ENCODE measurements at places on chromosomes 4 and X.

DNA sequence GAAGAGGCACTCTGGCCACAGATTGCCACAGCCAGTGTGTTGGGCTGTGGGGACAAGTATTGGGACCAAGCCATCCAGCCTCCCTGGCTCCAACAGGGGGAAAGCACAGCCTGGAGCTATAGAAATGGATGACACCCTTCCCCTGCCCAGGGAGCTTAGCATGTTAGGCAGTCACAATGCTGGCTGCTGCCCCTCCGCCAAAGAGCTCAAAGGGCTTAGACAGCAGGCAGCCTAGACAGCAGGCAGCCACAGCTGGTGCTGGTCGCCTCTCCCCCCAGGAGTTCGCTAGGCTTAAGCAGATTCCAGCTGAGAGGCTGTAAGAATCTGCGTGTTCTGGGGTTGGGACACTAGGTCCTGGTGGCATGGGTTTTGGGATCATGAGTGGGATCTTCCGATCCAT, 94.5 kb upstream of the MXRA5 start:
- no peak for DNase-seq

DNA sequence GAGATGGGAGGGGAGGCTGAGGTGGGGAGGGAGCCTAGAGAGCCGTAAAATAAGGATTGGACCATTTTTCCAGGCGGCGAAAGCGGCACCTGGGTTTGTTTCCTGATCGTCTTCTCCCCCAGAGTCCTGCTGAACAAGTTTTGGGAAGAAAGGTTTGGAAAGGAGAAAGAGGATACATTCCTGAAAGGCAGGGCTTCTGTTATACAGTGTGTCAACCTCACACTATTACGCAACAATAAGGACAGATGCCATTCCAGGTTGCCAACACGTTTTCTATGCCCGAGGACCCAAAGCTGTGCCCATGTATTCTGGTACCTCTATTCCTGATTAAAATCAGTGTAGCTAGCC, 658 bp downstream of the SCOC start:
- no peak for DNase-seq

GRCh38 chr4:83318666-83319065, 16.0 kb downstream of the HPSE start:
- no peak for DNase-seq

DNA sequence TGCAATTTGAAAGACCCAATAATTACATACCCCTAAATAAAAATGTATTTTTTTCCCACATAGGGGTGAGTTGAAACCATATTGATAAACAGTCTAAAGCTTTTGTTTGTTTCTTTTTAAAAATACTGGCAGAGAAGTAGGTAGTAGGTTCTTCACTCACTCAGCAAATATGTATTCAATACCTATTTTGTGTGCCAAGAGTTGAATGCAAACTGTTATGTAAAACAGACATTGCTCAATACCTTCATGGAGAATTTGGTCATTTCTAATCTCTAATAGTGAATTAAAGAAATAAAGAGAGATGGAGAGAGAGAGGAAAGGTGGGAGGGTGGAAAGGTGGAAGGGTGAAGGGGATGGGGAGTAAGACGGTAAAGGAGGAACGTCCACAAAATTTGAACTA, 589.9 kb upstream of the GNPDA2 start:
- DNase-seq = no peak

DNA sequence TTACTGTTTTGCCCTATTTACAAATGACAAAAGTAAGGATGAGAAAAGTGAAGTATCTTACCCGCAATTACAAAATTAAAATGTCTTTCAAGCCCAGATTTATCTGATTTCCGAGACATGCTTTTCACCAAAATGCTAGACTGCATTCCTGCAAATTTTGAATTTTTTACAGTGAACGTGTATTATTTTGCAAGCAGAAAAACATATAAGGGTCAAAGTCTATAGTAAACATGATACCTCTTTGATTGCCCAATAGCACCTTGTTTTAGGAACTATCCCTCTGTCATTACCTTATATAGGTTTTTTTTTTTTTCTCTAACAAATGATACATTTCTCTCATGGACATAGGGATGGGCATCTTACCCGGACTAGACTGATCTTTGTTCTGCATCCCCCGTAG, 134.2 kb upstream of the RAP2C start:
- DNase-seq = no peak

GRCh38 chr4:30718021-30718542, 2.1 kb upstream of the PCDH7 start:
- no peak for DNase-seq

DNA sequence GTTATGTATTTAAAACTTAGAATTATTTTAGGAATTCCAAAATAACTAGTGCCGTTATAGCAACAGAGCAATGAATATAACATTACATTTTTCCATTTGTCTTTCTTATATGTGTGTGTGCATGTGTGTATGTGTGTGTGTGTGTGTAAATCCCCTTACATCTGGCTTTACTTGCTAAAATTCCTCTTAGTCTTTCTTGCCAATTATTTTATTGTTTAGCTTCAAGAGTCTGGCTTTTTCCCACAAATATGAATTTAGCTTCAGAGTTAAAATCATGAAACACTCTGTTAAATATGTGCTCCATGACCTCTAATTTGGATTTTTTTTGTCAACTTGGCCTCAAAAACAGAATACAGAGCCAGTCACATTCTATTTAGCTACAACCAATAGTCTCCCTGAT, 18.9 kb downstream of the FGF13 start:
- no peak for DNase-seq

GRCh38 chrX:46547857-46548256, 2.6 kb upstream of the ZNF674 start:
- no peak for DNase-seq

DNA sequence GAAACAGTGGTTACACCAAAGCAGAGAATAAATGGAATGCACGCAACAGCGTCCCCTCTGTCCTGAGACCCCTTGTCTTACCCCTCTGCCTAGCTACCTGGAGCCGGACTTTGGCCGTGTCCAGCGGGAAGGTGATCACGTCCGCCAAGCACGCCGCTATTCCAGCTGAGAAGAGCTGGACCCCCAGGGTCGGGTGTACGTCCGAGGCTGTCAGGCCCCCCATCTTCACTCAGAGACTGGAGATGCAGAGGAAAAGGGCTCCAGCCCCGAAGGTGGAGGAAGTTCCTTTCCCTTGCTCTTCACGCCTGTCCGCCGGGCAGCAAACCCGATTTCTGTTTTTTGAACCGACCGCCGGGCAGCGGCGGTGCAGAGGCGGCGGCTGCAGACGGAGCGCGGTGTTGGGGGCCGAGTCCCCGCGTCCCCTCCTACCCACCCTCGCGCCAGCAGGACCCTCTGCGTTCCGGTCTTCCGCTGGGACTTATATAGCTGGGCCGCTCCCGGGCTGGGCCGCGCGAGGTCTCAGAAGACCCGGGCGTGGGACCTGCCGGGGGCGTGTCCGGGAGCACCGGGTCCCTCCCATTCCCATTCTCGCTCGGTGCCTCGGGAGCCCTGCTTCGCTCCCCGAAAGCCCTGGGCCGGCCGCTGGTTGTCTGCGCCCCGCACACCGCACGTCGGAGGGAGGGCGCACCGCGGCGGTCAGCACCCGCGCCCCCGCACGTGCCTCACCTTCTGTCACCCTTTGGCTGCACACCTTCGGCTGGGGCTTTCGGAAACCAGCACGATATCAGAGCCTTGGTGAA, at the start of gene UCP1:
Gene UCP1 (minus strand): TSS at position 455 of the 800 bp plus-strand sequence. CDS start 232 bp downstream, at position 223.
- DNase-seq = no peak

DNA sequence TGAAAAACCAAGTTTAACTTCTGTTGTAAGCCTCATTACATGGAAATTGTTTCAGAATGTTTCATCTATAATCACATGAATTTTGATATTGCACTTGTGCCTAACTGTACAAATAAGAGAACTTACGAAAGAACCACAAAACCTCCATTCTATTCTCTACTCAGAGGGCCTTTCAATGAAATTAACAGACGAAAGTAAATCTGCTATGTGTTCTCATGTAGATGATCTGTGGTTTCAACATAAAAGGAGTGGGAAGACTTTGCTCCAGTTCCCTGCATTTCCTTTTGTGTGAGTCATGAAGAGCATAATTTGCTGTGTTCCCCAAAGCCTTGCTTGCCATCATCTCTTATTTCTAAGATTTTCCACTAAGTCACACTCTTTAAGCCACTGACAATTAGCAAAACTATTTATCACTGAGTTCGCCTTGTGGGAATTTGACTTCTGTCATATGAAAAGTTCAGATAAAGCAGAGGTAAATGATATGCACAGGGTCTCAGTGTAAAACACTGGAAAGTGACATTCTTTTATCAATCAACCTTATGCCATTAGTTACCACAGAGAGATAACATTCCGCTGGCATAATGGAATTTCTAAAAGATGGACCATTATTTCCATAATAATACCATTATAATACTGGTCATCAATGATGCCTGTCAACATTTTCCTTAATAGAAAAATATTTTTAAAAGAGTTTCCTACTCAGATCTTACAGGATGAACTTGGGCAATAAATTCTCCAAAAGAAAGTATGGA, 329.8 kb downstream of the NR3C2 start:
- no peak for DNase-seq

DNA sequence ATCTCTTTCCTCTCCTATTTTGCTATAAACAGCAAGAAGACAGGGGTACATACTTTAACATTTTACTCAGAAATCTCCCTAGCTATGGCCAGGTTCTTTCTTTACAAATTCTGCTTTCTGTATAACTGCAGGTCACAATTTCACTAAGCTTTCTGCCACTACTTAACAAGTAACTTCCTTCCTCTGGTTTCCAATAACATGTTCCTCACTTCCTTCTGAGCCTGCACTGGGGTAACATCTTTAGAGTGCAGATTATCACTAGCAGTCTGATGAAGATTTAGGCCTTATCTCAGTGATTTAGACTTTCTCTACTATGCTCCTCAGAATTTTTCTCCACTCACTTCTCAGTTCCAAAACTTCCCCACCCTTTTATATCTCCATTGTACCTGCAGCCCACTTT, 1930.5 kb upstream of the AGA start:
- DNase-seq = no peak

- no peak for DNase-seq
These were observed 29.7 kb downstream of the MANBA start for GRCh38 chr4:102730968-102731533.

DNA sequence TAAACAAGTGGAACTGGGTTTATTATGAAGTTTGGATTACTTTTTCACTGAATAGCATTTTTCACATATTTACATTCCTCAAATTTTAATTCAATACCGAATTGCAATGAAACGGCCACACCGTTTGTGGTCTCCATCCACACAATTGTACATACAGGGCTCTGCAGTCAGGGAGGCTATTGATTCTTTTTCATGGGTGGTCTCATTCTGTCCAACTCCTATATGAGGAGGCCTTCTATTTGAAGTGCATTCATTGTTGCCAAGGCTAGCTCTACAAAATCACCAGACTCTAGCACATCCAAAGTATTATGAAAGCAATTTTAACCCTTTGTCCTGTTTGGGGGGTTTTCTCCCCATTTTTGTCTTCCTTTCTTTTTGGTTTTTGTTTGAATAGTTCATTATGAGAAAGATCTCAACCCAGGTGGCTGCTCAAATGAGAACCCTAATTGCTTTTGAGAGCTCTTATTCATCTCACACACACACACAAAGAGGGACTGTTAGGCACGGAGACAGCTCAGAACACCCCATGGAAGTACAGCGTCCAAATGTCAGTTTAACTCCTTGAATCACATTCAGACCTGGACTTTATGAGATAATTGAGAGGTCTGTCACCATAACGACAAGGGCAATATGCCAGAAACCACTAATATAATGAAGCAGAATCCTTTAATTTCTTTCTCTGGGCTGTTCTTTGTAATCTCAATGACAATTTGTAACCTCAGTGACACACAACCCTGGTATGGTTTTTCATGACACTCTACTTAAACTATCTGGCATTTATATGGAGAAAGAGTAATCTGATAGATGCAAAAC, 79.4 kb downstream of the NLGN4X start:
- DNase-seq = no peak

GRCh38 chr4:102799816-102800215, 27.5 kb downstream of the UBE2D3 start:
- no peak for DNase-seq

DNA sequence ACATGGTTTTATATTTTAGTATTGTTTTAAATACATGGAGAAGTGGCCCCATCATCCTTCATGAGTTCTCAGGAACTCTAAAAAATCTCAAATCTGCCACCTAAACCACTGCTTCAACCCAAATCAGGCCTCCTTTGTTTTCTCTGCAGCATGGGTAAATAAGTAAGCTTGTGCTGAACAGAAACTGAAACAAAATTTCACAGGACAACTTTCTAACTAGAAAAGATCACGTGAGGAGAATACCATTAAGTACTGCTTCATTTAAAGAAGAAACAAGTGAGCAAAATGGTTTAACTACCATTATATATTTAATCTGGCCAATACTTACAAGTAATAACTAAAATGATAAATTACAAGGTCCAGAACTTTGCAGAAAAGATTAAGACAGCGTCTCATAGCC, 2.5 kb downstream of the ARAP2 start:
- DNase-seq = no peak

- no peak for DNase-seq
These were observed 30.4 kb upstream of the LAMP2 start for GRCh38 chrX:120499301-120500072.
